ENCODE measurements at places on chromosomes 4 and X.

GRCh38 chr4:182724414-182724813 lies 192.8 kb downstream of the DCTD start:
- no peak for DNase-seq

- no peak for DNase-seq
Measured at GRCh38 chr4:68476191-68476590, 28.9 kb downstream of the TMPRSS11E start.

- DNase-seq: no peak
Measured at GRCh38 chr4:23036503-23036902, 343.8 kb downstream of the GBA3 start.

DNA sequence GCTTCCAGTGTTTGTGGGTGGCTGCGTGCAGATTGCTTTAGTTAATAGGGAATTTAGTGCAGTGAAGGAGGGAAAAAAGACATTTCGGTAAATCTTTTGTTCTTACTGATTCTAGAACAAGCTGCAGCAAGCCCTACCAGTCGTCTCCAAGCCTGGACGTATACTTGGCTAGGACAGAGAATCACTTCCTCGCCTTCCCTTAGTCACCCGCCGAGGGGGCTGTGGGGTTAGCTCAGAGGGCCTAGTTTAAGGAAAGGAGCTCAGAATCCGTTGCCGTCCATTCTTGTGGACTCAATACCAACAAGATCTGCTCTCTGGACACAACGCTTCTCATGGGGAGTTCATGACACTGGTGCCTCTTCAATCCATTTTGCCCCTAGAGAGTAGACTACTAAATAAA lies 36.3 kb upstream of the FAT1 start:
- DNase-seq: no peak

Measured in stimulated activated CD8-positive, alpha-beta memory T cell treated with anti-CD3 and anti-CD28 coated beads, Interleukin-7, amount 100 ng/mL, for 1 hour (primary cell).